ENCODE measurements at places on chromosomes 4 and X. TPM values are rescaled to one million over a fixed set of nuclear protein-coding genes. Genes with fewer than 3 reads are reported as not detected.

- no peak for DNase-seq
Measured at GRCh38 chr4:172124656-172125308, 311.6 kb downstream of the GALNTL6 start.

Gene APLN
- not detected for total RNA-seq

- DNase-seq: no peak
Measured at GRCh38 chr4:182325848-182326255, 82.7 kb downstream of the TENM3 start.

Gene CSAG1
- total RNA-seq: 0.98 TPM

GRCh38 chr4:4865705-4866123, 6.2 kb downstream of the MSX1 start:
- DNase-seq: no peak

GRCh38 chr4:112315446-112315845, 18.3 kb downstream of the ALPK1 start:
- DNase-seq: no peak

Gene P2RY4
- total RNA-seq: 0.27 TPM

GRCh38 chr4:63786171-63786570, 623.1 kb downstream of the TECRL start:
- no peak for DNase-seq

Gene FAM3A
- total RNA-seq: 32.0 TPM

DNA sequence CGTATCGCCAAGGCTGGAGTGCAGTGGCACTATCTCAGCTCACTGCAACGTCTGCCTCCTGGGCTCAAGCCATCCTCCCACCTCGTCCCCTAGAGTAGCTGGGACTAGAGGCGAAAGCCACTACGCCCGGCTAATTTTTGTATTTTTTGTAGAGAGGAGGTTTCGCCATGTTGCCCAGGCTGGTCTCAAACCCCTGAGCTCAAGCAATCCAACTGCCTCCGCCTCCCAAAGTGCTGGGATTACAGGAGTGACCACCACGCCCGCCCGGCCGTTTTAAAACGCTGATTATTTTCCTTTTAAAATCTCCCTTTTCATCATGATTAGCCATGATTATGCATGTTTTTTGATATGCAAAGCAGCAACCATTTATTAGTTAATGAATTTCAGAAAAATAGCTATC, 2.2 kb downstream of the N4BP2 start:
- no peak for DNase-seq

DNA sequence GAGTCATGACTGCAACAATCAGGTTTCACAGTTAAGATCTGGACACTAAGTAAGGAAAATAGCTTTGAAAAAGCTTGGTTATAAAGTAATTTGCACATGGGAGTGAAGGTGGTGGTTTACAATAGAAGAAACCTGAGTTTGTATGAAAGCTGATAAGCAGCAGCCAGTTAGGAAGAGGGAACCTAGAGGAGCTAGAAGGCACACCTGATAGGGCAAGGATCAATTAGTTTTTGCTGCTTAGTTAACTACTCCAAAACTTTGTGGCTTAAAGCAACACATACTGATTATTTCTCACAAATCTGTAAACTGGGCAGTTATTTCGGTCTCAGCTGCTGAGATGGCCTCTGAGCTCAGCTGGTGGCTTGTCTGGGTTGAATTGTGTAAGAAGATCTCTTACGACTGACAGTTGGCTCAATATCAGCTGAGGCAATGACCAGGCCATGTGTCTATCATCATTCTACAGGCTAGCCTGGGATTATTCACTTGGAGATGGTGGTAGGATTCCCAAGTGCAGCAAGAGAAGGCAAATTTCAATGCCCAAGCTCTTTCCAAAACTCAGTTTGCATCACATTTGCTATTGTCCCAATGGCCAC, 255.0 kb upstream of the PITX2 start:
- DNase-seq: no peak

DNA sequence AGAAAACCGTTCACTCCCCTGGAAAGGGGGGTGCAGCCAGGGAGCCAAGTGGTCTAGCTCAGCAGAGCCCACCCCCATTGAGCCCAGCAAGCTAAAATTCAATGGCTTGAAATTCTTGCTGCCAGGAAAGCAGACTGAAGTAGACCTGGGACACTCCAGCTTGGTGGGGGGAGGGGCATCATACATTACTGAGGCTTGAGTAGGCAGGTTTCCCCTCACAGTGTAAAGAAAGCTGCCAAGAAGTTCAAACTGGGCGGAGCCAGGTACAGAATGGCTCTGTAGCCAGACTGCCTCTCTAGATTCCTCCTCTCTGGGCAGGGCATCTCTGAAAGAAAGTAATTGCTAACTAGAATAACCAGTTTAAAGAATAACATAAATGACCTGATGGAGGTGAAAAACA, 372.3 kb upstream of the F9 start:
- no peak for DNase-seq

Data from glutamatergic neuron (in vitro differentiated cells).